ENCODE measurements at places on chromosomes 3 and 15. TPM values are rescaled to one million over a fixed set of nuclear protein-coding genes. Genes with fewer than 3 reads are reported as not detected.
A peak's percentile ranks its signal among the peaks of the same experiment; 100 is the strongest.

Gene LNP1
- total RNA-seq, result 1.3 TPM

DNA sequence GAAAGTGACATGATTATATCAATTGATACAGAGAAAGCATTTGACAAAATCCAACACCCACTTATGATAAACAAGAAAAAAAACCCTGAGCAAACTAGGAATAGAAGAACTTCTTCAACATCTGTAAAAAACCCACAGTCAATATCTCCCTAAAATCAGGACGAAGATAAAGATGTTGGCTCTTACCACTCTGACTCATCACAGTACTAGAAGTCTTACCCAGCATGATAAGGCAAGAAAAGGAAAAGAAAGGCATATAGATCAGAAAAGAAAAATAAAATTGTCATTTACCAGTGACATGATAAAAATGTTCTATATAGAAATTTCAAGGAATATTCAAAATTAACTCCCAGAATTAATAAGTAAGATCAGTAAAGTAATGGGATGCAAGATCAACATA, 7.2 kb upstream of the FBXW12 start:
- DNase-seq, result no peak

DNA sequence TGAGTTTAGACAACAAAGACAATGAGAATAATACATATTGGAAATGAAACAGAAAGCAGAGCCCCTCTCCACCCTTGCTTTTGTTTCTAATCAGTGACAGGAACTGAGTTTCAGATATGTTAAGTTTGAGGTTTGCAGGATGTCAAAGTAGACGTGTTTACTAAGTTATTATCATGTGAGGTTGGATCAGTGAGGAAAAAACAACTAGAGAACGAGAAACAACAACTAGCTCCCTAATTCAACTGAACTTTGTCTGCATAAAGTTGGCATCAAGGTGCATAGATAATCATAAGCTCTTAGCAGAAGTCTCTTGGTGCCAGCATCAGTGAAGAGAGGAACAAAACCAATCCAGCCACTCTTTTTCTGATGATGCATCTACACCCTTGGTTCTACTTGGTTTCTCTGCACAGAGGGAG, 491.1 kb upstream of the NR2F2 start:
- no peak for DNase-seq

DNA sequence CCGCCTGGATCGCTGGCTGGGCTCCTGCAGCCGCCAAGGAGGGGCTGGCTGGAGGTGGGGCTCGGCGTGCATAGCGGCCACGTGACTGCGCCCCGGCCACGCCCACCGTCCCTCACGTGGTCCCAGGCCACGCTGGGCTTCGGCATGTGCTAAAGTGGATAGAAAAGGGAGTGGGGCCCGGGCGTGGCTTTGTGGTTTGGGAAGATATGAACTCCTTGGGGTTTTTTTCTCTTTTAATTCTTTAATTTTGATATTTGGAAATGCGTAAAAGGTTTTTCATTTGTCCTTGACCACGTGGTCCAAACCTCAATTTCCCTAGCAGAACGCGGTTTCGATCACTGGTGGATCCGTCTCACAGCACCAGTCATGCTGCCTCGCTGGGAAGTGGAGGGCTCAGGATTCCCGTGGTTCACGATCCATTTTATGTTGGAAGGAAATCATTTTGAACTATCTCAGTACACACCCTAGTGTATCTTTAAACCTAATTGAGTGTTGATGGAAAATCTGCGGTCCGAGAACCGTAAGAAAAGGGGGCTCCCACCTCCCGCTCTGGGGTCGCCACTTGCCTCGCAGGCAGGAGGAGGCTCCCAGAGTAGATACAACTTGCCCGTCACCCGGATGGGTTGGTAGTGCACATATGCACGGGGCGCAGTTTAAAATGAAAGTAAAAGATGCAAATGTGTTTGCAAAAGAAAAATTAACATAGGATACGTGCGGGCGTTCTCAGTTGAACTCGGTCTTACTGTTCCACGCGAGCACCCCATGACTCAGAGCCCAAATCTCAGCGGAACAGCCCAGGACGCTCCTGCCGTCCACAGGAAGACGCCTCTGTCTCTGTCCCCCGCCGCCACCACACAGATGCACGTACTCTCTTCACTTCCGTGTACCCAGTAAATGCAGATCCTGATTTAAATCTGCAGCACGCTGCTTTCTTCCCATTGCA, 141.9 kb downstream of the PGPEP1L start:
- peak; percentile 73 for DNase-seq

Gene ANKRD34C
- not detected for total RNA-seq

- no peak for DNase-seq
Measured at GRCh38 chr3:116877968-116878367, 168.4 kb downstream of the TUSC7 start.

DNA sequence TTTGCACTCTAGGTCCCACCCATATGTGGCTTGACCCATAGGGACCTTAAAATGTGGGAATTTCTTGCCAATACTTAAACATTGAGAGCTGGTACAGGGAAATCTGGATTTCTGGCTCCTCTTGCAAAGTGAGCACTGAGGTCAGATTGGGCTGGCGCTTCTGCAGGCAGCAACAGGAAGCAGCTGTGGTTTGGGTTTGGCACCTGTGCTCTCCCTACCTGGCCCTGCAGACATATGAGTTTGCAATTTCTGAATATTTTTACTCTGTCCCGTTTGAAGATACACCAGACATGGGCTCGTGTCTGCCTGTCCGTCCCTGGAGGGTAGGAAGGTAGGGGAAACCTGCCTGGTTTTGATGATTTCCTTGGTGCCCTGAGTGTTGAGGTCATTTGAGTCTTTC, 74.8 kb upstream of the SEC13 start:
- DNase-seq, result no peak

DNA sequence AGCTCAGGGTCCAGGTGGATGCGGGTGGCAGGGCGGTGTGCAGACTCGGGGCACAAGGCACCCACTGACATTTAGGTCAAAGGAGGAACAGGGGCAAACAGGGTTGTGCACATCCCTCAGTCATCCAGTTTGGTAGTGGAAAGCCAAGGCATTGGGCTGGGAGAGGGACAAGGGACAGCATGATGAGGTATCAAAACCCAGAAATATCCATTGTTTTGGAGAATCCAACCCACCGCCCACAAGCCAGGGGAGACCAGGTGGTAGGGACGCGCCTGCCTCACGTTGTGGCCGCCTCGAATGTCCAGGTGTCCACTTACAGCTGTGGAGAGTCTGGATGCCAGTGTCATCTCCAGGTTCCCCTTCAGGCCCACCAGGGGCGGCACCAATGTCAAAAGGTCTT, 33.3 kb downstream of the SLC41A3 start:
- no peak for DNase-seq

Gene SYNPR
- 1.7 TPM for total RNA-seq

DNA sequence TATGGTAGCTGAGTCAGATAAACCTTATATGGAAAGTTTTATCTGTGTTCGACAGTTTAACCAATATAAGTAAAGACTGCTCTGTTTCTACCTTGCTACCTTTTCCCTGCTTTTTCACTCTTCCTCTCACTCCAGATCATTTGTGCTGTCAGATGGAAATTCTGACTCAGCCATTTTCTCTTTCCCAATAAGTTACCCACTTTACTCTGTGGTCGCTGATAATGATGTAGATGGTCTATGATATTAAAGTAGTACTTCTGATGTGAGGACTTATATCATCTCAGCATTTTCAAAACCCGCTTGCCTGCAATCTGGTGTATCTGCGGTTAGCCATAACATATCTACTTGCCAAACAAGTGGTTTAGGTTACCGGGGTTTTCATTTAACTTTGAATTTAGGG, 15.0 kb upstream of the UTS2B start:
- no peak for DNase-seq

DNA sequence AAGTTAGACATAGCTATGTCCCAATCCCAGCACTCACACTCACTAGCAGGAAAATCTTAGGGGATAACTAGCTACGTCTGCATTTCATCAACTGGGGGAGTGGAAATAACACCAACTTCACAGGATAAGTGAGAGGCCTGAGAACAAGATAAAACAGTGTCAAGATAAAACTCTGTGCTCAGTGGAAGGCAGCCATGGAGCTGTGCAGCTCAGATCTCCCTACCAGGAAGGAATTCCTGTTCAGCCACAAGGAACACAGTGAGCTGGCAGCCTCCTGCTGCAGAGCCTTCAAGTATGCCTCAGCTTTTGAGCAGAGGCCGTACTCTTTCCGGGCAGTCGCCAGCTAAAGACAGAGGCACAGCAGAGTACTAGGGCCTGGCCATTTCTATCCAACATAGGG, 115.8 kb upstream of the TOPAZ1 start:
- no peak for DNase-seq

Gene RARRES1
- 60.4 TPM for total RNA-seq

Gene SH2D7
- total RNA-seq, result not detected

GRCh38 chr3:133792171-133792763, 13.3 kb upstream of the SRPRB start:
- DNase-seq, result no peak

DNA sequence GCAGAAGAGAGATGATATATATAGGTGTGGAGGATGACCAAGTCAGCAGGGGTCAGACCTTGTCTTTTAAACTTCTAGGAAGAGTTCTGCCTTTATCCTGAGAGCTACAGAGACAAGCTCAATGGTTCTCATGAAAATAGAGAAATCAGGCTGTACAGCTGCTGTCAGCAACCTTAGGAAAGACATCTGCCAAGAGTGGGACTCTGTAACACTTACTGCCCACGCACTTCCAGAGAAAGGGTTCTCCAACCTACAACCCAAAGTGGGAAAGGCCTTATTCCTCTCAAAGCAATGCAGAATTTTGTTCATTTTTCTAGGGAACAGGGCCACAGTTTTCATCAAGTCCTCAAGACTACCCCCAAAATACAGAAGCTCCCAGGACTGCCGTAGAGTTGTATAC, 138.7 kb downstream of the STT3B start:
- DNase-seq, result no peak

Gene PLA2G4D
- total RNA-seq, result not detected

Gene TM4SF18
- total RNA-seq, result 14.7 TPM

Gene REC114
- not detected for total RNA-seq

DNA sequence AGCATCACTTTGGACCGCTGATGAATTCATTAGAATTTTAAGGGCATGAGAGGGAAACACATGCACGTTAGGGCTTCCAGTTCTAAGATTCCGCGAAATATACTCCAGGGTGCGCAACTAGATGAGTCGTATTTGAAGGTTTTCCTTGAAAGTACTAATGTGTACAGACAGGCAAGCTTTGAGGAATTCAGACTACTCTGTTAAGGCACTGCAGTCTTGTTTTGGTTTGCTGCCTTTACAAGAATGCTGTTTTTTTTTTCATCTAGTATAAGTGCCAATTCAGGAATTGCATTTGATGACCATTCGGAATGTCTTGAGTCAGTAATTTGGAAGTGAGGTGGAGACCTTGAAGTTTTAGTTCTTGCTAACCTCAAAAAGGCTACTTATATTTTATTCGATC, 19.1 kb downstream of the TRNT1 start:
- no peak for DNase-seq

GRCh38 chr3:109225516-109225915, 89.0 kb downstream of the C3orf85 start:
- DNase-seq, result no peak

DNA sequence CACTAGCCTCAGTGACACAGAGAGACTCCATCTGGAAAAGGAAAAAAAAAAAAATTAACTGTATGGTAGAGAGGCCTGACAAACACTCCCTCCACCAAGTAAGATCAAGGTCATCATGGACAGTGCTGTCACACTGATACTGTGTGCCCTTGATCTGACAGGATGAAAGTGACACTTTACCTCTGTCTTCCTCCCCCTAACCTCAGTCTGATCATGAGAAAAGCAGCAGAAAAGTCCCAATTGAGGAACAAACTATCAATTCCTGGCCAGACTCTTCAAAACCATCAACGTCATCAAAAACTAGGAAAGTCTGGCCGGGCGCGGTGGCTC, 26.7 kb downstream of the PGPEP1L start:
- DNase-seq, result no peak

DNA sequence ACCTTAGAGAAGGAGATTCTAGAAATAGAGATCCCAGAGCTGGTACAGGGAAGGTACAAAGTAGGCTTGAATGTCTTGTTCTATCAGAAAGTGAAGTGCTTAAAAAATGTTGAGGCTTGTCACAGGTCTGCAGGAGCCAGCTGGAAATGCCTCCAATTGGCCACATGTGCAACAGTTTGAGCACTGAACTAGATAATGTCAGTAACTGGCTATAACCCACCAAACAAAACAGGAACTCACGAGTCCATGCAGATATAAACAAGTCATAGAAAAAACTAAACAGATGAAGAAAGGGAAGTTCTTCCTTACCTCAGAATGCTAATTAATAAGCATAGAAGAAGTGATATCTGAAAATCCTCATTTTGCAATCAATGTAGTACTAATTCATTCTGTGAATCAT, 11.9 kb upstream of the TF start:
- no peak for DNase-seq

Gene CAMK2N2
- total RNA-seq, result not detected

DNA sequence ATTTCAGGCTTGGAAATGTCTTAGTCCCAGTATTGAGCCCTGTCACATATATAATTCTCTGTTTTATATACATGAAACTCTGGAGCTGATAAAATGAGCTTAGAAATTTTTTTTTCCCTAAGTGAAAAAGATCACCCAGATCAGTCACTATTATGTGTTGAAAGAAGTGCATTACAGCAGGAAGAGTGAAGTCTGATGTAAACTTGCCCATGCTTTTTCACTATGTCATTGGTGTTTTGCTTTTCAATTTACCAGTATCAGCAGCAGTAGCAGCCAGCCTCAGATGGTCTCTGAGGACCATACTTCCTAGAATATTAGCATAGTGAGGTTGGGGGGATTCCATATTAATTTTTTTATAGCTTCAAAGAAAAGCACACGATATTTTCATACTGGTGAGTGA, 255.6 kb upstream of the KCNH8 start:
- DNase-seq, result no peak

Gene LRRIQ4
- total RNA-seq, result not detected

- no peak for DNase-seq
Measured at GRCh38 chr3:58609990-58610389, 32.8 kb upstream of the FAM107A start.

Gene CHRNA5
- total RNA-seq, result 4.2 TPM

Data from uterus (tissue), 4 donors.